Astrocyte of the spinal cord (primary cell): ENCODE measurements at places on chromosomes 13 and 19.
A peak's percentile ranks its signal among the peaks of the same experiment; 100 is the strongest.

DNA sequence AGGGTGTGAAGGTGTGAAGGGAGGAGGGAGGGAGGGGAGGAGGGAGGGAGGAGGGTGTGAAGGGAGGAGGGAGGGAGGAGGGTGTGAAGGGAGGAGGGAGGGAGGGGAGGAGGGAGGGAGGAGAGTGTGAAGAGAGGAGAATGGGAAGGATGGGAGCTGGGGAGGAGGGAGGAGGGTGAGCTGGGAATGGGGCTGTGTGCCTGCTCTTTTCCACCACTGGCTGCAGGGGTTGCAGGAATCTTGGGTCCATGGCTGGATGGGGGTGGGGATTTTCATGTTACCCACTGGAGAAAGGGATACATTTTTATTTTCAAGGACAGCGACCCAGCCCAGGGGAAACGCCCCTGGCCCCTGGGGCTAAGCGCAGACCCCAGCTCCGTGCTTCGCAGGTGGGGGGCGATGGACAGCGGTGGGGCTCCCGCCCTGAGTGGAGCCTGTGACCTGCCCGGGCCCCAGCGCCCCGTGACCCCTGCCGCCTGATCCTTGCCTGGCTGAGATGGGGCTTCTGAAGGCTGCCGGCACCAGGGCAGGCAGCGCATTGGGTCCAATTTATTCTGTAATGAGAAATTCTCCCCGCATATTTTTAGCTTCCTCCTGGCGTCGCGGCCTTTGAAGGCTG lies 3.0 kb upstream of the EFNA2 start:
- DNase-seq, result no peak

GRCh38 chr13:92843549-92843948 lies 383.1 kb upstream of the GPC6 start:
- peak; percentile 71 for DNase-seq

- DNase-seq, result peak; percentile 87
Observed at GRCh38 chr13:83065108-83065507, 817.2 kb downstream of the SLITRK1 start.

GRCh38 chr13:96338030-96338429 lies 248.1 kb downstream of the HS6ST3 start:
- no peak for DNase-seq

GRCh38 chr13:113027095-113027494 lies 58.1 kb downstream of the MCF2L start:
- DNase-seq, result no peak

- DNase-seq, result no peak
Observed at GRCh38 chr19:41297628-41298347, 12.2 kb upstream of the CCDC97 start.

GRCh38 chr13:31908696-31909411 lies 122.7 kb upstream of the FRY start:
- no peak for DNase-seq

GRCh38 chr13:75160984-75161383 lies 321.0 kb downstream of the TBC1D4 start:
- no peak for DNase-seq

DNA sequence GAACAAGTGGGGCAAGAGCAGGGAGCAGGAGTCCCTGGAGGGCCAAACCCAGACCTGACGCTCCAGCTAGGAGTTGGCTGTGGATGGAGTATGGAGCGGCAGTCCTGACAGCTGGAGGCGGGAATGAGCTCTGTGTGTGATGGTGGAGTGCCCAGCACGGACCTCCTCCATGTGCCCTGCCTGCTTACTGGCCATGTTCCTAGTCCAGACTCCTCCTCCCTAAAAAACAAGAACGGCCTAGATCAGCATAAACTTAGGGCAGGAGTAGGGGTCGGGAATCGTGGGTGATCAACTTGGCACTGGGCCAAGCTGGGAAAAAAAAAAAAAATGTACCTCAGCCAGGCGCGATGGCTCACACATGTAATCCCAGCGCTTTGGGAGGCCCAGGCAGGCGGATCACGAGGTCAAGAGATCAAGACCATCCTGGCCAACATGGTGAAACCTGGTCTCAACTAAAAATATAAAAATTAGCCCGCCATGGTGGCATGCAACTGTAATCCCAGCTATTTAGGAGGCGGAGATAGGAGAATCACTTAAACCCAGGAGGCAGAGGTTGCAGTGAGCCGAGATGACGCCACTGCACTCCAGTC lies 29.5 kb downstream of the LTBP4 start:
- no peak for DNase-seq

DNA sequence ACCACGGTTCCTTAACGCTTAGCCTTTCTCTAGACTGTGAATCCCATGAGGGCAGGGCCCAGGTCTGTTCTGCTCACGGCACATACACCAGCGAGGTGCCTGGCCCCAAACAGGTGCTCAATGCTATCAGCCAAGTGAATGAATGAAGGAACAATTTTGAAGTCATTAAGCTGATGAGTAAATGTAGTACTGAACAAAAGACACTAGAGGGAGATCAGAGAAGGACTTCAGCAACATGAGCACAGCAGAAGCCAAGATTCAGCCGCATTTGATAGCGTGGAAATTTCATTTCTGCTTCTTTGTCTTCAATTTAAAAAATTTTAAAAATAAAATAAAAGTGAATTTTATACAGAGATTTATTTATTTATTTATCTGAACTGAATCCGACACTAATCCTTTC lies 20.1 kb upstream of the MYO16 start:
- peak; percentile 53 for DNase-seq

DNA sequence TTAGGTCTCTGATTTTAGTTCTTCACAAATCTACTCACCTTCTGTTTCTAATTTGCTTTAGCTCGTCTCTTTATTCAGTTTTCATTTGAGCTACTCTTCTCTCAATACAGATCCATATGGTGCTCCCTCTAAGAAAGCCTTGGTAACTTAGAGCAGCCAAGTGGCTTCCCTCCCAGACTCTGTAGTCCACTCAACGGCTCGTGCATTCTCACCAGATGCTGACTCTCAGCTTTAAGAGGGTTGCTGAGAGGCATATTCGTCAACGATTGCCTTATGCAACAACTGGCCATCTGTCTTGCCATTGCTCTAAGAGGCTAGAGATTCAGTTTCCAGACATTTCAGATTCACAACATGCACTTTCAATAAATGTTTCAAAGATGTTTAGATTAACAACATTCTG lies 785.8 kb upstream of the SLC10A2 start:
- no peak for DNase-seq

- DNase-seq, result no peak
Observed at GRCh38 chr13:66640231-66640630, 589.9 kb downstream of the PCDH9 start.

DNA sequence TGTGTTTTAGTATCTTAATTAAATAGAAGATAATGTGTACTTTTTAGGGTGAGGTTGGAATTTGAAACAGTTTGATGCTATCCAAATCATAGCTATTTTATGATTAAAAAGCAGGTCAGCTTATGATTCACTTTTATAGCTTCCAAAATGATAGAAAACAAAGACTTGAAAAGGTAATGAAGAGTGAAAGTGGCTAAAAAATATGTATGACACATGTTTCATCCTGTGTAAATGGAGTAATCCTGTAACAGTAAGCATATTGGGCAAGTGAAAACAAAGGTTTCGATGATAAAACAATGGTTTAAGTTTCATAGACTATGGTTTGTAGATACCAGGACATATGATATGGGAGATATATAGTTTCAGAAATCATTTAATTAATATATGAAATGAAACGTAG lies 456.2 kb downstream of the PCDH20 start:
- no peak for DNase-seq

GRCh38 chr13:100106005-100106404 lies 17.1 kb downstream of the PCCA start:
- peak; percentile 63 for DNase-seq

DNA sequence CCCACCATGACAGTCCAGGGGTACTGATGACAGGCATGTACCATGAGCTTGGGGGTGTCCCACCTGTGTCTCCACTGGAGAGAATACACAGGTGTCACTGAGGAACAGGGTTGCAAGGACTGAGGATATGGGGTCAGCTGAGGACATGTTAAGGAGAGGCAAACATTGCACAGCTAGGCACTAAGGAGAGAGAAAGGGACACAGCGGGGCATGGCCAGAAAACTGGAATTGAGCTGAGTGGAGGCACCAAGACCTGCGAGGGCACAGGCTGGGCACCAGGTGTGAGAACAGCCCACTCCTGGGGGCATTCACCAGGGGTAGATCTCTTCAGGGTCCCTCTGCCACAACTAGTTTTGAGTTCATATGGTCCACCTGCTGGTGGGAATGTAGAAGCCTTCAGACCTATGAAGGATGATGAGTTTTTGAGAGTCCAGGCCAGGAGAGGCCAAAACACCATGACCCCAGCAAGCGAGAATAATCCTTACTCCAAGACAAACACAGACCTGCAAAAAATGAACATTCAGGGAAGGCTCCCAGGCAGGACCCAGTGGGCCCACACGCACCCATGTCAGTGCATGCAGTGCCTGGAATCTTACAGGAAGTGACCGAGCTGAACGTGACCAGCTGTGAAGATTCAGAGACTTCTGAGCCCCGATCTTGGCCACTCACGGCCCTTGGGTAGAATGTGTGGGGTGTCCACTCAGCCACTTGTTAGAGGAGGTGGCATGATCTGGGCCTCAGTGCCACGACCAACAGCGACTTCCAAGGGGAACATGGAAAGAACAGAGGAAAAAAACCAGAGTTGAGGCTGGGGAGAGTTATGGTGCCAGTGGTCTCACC lies 1.4 kb upstream of the ZNF584 start:
- DNase-seq, result no peak

DNA sequence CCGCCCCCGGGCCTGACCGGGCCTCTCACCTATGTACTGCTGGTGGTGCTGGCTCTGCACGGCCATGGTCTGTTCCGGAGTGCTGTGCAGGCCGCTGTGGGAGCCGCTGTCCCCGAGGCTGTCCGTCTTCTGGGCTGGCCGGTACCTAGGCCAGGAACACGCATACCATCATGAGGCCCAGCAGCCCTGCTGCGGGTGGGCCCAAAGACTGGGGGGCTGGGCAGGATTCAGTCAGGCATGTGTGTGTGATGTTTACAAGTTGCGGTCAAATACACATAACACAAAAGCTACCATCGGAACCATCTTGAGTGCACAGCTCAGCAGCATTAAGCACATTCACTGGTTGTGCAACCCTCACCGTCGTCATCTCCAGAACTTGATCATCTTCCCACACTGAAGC lies 32.2 kb upstream of the RANBP3 start:
- DNase-seq, result no peak

DNA sequence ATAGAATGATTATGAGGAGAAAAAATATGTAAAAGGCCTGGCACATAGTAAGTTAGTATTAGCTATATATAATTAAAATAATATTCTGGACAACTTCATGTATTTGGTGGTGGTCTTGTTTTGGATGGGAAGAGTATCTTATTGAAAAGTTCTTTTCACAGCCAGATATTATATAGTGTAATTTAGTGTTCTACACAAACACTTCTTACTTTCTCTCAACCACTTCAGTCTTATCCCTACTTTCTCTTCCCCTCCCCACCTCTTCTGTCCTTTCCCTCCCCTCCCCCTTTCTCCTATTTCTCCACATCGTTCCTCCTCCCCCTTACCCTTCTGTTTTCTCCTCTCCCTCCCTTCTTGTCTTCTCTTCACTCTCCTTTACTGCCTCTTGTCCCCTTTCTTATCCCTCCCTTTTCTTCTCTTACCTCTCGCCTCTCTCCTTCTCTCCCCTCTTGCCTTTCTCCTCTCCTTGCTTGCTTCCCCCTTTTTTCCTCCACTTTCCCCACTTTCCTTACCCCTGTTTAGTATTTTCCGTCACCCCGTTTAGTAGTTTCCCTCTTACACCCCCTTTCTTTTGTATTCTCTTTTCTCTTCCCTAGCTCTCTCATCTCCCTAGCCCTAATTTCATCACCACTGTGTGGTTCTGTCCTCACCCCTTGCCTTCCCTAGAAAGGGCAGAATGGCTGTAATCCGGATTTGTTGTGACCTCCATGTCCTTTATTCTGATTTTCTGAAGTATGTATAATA lies 107.2 kb upstream of the MLNR start:
- DNase-seq, result no peak

- DNase-seq, result no peak
Observed at GRCh38 chr19:11456659-11457058, 21.2 kb downstream of the PRKCSH start.

DNA sequence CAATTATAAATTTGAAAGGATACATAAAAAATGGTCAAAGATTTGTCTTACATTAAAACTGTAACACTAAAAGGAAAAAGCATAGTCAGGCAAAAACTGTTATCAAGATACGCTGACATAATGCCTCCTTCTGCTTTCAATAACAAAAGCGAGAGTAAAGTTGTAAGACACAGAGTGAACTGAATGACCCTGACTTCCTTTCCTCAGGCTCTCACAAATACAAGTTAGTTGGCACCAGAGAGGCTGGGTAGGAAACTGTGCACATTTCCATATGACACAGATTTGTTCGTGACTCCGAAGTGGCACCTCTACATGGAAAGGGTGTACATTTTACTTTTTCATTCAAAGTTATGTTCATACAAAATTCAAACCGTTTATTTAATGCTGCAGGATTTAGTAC lies 15.4 kb downstream of the FGF14 start:
- DNase-seq, result no peak

DNA sequence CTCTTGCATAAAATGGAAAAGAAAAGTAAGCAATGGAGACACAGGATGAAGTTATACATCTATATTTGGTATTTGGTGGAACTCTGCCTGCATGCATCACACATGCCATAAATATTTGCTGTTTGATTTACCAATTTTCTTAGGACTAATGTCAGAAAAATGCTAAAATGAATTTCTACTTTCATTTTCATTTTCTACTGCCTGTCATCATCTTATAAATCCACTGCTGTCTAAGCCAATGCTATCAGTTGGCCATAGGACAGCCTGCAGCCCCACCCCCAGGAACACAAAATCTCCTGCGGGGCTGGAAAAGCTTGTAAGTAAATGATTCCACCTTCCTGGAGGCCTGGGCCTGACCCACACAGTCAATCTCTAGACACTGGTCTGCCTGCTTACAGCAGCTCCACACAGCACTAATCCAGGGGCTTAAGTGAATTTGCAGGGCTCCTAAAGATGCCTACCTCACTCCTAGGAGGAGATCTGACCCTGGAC lies 122.0 kb downstream of the ENOX1 start:
- DNase-seq, result peak; percentile 75

GRCh38 chr19:18452386-18452785 lies 14.5 kb upstream of the ISYNA1 start:
- DNase-seq, result no peak

GRCh38 chr19:23804676-23805075 lies 46.0 kb upstream of the ZNF681 start:
- DNase-seq, result no peak
